ENCODE measurements at places on chromosomes 5 and 9.

DNA sequence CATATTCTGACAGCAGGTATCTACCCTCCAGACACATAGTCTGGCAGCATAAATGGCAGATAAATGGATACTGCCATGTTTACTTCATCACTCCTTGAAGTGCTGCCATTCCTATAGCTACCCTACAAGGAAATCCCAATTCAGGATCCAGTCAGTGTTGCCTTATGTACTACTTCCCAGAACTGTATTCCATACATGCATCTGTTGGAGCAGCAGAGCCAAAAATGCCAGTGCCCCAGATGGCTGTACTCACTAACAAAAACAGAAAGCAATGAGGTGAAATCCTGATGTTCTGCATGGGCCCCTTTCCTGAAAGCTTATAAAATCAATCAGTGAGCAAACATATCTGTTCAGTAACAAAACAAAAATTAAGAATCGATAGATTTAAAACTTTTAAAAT, 490.0 kb upstream of the COX7C start:
- no peak for DNase-seq

GRCh38 chr5:78672154-78672553, 23.6 kb upstream of the LHFPL2 start:
- no peak for DNase-seq

DNA sequence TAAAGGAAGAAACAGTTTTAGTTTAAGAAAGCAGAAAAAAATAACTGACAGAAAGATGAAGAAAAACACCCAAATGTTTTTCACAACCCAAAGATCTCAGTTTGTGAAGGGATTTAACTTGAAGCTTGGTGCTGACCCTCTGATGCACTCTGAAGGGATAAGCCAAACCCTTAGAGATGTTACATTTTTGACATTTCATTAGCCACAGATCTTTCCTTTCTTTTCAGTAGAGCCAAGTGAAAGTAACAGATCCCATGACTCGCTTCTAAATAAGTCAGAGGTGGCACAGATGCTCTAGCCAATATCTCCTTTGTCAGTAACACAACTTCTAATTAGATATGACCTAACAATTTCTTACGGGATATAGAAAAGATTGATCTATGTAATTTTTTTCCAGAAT, 394.5 kb upstream of the EDIL3 start:
- no peak for DNase-seq

GRCh38 chr9:115413766-115414382, 295.9 kb upstream of the TNC start:
- no peak for DNase-seq

DNA sequence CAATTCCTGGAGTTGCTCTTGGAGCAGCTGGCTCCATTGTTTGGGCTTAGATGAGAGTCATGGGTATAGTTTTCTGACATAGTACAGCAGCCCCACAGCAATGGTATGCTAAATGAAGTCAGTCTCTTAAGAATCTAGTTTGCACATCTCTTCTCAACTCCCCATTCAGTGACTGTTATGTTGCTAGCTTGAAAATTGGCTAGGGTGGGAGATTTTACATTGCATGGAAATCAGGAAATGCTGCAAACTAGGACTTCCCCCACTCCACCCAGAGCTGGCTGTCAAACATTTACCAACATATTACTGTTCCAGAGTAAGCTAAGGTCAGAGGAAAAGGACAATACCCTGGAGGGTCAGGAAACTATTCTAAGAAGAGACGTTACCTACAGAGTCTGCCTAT, 17.6 kb upstream of the FCHO2 start:
- no peak for DNase-seq

DNA sequence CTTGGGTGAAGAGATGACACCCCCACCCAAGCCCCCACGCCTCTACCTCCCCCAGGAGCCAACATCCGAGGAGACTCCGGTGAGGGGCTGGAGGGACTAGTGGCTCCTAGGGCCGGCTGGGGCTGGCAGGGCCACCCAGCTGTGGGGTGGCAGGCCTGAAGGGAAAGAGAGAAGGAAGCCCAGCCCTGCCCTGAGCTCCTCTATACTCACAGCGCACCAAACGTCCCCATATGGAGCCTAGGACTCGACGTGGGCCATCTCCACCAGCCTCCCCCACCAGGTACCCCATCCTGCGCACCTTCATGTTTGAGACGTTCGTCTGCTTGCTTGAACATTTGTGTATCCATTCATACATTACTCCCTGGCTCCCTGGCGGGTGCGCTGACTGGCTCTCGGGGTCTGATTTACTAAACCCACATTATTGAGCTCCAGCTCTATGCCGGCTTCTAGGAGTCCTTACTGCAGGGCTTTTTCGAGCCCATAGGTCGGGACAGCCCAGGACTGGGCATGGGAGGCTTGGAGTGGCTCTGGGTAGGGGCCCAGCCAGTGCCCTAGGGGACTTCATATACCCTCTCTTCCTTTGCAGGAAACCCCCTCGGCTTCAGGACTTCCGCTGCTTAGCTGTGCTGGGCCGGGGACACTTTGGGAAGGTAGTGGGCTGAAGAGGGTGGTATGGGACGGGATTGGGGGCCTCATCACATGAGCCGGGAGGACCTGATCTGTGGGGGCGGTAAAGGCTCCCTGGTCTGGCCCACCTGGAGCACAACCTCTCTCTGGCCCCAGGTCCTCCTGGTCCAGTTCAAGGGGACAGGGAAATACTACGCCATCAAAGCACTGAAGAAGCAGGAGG, 9.1 kb downstream of the ZDHHC12 start:
- DNase-seq: no peak

GRCh38 chr9:98778711-98779530, 17.4 kb downstream of the ANKS6 start:
- no peak for DNase-seq

- DNase-seq: peak; percentile 39
Observed at GRCh38 chr5:39231705-39232525, 12.6 kb upstream of the FYB1 start.

GRCh38 chr9:7671847-7672246, 127.7 kb downstream of the DMAC1 start:
- no peak for DNase-seq

GRCh38 chr9:98263482-98264357, 8.3 kb upstream of the TBC1D2 start:
- DNase-seq: peak; percentile 82

DNA sequence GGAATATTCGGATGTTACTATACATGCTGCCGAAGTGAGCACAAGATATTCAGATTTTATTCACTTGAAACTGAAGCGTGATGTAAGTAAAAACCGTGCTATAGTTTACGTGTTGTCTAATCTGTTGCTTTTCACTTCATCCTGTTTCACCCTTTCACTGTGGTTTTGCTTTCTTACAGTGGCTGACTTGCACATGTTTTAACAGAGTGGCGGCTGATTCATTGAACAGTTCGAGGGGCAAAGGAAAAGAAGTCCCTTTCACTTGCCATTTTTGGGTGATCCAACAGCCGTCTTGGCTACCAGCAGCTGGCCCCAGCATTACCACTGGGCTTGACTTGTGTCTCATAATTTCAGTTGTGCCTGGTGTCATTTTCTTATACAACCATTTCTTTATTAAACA, 134.0 kb downstream of the IRX1 start:
- no peak for DNase-seq

DNA sequence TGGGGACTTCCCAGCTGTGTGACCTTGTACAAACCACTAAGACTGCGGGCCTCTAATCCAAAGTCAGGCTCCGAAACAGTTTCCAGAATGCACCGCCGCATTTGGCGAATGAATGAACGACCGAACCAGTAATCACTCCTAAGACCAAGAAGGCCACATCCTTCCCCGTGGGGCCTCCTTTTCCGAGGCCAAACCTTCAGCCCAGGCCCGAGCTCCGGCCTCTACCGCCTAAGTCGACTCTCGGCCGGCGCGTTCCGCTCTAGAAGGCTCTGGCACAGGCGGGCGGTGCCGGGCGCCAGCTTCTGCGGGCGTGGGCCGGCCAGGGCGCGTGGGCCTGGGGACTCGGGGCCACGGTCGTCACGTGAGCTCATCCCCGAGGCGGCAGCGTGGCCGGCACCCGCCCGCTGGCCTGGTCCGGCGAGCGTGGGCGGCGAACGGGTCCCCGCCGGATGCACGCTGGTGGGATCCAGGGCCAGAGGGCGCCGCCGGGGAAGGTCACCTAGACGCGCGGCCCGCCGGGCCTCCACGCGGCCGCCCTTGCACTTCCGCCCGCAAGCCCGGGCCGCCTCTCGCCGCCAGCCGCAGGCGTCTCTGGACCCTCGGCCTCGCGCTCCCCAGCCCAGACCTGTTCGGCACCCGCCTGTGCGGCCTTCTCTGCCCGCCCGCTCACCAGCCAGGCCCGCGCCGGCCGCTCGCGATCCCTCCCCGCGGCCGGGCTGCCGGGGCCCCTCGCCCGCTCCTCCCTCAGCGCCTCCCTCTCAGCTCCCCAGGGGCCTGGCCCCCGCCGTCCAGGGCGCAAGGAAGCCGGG, 754 bp downstream of the VDAC1 start:
- peak; percentile 59 for DNase-seq

DNA sequence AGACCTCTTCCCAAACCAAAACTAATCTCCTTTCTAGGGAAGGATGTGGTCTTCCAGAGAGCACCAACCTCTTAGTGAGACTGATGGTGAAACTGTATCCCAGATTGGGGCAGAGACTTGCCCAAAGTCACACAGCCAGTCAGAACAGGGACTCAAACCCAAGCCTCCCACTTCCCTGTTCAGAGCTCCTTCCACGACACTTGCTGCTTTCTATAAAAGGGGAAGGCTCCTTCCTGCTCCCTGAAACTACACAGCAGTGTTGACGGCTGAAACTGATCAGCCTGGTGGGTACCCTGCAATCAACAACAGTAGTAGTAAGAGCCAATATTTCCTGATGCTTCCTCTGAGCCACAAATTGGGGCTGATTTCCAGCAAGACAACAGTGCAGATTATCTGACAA, 1.5 kb downstream of the TOR2A start:
- DNase-seq: no peak

DNA sequence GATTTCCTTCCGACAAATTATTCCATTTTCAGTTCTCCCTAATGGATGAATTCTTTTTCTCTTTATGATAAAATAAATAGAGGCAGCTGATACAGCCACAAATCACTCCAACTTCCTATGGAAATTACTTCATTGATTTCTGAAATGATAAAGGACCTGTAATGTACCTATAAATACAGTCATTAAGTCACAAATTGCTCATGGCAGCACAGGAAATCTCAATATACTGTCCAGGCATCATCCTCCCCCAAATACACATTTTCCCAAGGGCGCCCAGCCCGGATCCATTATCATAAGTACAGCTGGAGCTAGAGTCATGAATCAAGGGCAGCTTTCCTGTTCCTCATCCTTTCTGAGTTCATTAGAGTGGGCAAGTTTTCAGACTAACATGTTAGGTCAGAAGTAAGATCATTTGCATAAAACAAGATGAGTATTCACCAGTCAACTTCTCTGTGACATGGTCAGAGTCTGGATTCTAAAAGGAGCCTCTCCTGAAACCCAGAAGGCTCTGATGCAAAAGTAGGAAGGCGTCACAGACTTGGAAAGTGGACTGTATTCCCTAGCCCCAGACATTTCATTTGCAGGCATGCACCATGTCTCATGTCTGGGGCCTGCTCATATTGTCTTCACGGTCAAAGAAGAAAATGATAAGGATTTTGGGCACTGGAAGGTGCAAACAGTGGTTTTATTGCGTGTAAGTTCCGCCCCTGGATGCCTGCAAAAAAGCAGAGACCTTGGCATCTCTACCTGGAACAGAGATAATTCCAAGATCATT, 383.2 kb downstream of the PLK2 start:
- DNase-seq: no peak

- no peak for DNase-seq
Observed at GRCh38 chr9:1173993-1174392, 123.8 kb downstream of the DMRT2 start.

- DNase-seq: no peak
Observed at GRCh38 chr5:11903121-11903613, 1.1 kb downstream of the CTNND2 start.

DNA sequence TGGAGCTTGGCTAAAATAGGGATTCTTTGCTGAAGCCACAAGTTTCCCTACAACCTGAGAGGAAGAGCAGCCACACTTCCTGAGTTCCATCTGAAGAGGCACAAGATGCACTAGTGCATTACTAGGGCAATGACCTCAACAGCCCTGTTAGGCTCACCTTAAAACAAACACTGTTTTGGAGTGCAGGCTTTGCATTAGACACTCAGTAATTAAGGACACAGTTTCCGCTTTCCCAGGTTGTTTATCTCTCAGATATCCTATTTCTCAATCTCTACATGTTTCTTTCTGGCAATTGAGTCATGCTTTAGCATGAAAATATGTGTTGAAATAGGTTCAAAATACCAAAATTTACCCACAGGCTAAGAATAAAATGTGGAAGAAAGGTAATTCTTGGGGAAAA, 34.2 kb downstream of the EMB start:
- DNase-seq: no peak

DNA sequence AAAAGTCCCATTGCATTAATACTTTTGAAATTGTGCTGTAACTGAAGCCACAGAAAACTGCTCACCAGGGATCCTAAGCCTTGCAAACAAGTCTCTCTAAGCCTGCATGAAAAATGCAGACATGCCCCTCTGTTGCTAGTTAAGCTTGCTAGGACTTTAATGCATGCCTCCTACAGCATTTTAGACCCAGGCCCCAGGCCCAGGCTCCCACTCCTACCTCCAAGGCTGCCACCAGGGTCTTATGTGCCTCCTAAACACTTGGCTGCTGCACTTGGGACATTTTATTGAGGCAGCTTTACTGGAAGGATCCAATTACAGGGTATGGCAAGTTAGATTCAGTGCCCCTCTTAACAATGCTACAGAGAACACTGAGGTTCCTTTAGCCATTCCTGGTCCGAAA, 467.3 kb upstream of the CLINT1 start:
- no peak for DNase-seq

DNA sequence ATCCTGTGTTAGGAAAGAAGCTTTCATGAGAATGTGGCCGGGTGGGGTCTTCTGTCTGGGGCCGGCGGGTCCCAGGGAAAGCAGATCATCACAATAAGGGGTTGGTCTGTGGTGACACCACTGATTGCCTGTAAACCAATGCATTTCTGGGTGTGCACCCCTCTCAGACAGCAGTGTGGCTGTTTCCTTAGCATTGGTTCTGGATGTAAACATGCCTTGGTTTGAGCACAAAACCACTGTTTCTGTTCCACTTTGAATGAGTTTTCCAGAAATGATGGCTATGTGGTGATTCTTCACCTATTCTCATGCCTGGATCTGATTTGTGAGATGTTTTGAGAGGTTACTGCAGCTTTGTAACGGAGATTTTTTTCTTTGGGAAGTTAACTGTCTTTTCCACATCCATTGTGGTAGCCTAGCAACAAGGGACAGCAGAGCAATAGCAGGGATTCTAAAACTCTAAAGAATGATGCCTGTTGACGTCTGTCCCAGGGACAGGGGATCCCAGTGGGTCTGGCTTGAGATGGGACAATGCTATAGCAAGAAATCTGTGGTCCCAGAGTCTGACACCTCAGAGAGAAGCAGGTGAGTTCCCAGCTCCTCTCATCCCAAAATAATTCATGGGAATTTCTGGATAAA, at the start of gene CCDC192:
TSS of gene CCDC192 (plus strand) at position 466 of the 636 bp plus-strand sequence. CDS start at position 521, 55 bp downstream.
- no peak for DNase-seq

- no peak for DNase-seq
Observed at GRCh38 chr5:118557251-118557661, 431.1 kb downstream of the DTWD2 start.

GRCh38 chr5:116355819-116356601, 218.6 kb downstream of the SEMA6A start:
- no peak for DNase-seq

Measured in stimulated activated CD4-positive, alpha-beta T cell treated with anti-CD3 and anti-CD28 coated beads, Interleukin-4, amount 100 ng/mL, for 1 hour (primary cell).